ENCODE measurements at places on chromosomes 4 and X. TPM values are rescaled to one million over a fixed set of nuclear protein-coding genes. Genes with fewer than 3 reads are reported as not detected.

- no peak for DNase-seq
Observed at GRCh38 chrX:136176399-136176825, 29.1 kb downstream of the FHL1 start.

- DNase-seq: no peak
Observed at GRCh38 chrX:96436105-96436504, 248.5 kb upstream of the DIAPH2 start.

DNA sequence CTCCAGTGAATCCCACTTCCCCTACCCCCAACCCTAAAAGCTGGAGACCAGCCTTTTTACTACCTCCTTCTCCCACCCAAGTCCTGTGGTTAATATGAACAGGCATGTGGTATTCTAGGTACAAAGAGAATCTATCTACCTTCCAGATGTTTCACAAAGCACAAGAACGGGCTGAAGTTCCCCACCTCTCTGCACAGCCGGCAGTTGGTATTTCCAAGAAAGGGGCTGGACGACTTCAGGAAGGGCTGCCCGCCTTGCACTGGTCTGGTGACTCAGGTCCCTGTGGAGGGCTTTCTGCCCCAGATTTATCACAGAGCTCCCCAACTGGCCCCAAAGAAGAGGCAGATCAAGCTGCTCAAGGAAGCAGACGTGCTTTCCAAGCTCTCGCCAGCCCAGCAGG is 4.5 kb downstream of the FAM47E start:
- DNase-seq: no peak

DNA sequence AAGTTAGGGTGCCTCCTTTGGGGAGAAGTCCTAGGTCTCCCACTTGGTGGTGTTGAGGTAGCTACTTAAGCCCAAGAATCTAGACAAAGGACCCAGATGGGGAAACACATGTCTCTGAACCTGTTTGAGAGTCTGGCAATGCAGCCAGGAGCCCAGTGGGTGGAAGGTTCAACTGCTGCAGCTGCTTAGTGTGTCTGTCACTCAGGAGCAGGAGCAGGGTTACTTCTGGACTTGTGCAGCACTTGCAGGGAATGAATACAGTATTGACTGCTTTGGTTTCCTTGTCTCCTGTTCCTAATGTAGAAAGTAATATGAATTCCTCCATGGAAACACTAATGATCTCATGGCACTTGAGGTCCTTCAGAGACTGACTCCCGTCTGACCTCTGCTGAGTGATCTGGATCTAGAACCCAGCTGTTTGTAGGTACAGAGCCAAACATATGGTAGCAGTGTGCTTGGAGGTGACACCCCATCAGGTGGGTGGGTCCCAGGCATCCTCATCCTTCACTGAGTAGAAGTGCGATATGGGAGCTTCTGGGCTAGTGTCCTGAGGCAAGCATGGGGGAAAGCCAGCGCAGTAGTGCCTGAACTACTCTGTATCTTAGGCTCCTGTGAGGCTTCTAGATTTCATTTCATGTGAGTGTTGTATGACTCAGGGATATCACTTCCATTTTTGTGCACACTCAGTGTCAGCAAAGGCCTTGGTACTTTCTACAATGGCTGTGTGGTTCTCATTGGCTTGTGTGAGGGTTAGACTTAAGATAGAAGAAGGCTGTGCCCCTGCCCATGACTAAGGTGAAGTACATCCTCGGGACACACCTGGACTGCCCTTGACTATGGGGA is 85.0 kb upstream of the WDR1 start:
- DNase-seq: no peak

DNA sequence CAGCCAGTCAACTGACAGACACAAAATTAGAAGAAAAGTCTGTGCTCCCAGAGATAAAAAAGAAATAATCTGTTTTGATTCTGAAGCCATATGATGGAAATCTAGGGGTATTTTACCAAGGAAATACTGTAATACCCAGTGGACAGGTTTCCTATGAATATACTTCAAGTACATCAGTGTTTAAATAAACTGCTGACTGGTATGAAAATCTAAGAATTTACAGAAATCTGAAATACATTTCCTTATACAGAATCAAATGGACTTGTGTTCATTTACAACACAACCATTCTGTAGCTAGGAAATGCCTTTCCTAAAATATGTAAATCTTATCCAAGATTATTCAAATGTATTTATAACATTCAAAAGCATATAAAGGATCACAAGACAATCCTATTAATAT is 13.4 kb downstream of the YTHDC1 start:
- DNase-seq: no peak

- no peak for DNase-seq
Observed at GRCh38 chr4:83604321-83604720, 68.4 kb downstream of the GPAT3 start.

Gene BRS3
- not detected for total RNA-seq

Gene H2BW2
- not detected for total RNA-seq

Gene CETN2
- total RNA-seq: 13.1 TPM

- DNase-seq: no peak
Observed at GRCh38 chr4:86358257-86358656, 1.6 kb downstream of the MAPK10 start.

Gene MAGEA2
- not detected for total RNA-seq

DNA sequence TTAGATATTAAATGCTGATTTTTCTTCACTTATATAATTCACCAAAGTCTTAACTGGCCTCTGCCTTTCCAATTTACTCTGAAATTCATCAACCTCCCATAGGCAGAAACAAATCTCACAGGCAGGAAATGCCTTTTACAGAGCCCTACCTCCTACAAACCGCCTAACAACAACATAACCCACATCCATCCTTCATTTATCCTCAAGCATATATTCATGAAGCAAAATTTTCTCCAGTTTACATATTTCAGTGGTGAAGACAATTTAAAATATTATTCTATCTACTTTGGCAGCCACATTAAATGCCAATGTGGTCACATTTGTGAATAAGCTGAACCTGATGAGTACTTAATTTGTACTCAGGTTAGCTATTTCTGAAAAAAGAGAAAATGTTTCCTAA is 30.3 kb downstream of the SEPSECS start:
- DNase-seq: no peak

GRCh38 chrX:136941396-136942337 is 61.1 kb upstream of the RBMX start:
- no peak for DNase-seq

Gene PRDM8
- 1.4 TPM for total RNA-seq

DNA sequence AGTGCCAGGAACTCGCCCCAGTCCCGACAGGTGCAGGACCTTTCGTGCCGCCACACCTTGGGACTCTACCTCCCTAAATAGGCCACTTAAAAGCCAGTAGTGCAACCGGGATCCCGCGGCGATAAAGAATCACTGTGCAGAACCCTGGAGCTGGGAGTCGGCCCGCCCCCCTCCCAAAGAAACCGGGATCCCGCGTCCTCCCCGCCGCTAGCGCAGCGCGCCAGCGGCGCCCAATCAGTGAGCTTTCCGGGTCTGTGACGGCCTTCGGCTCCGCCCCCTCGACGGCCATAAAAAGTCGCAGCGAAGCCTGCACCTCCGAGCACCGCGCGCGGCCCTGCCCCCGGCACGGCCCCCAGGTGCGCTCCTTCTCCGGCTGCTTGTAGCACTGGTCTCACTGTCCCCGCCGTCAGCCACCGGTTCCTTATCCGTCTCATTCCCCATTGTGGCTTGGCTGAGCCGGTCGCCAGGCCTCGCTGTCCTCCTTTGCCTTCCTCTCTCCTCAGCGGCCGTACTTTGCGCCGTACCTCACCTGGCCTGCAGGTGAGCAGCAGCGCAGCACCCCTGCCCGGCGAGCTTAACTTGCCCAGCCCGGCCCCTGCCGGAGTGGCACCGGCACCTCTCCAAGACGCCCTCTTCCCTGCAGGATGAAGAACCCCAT is at the start of gene LRAT:
Gene LRAT (plus strand): TSS at position 318 of the 658 bp plus-strand sequence. CDS start 327 bp downstream, at position 645.
- peak; percentile 67 for DNase-seq

DNA sequence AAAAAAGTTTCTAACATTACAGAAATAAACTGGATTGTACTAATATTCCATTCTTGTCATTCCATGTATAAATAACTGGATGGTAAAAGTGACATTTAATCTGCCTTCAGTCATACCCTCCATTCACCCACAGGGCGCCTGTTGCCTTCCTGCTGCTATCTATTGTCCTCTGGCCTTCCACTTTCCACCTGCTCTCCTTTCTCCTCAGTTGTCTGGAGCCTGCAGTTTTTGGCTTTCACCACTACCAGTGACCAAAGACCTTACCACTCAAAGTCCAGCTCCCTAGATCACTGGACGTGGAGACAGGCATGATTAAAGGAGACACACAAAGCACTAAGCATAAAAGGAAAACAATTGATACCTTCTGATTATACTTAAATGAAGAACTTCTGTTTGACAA is 46.2 kb upstream of the NHS start:
- DNase-seq: no peak

- DNase-seq: no peak
Observed at GRCh38 chr4:87196146-87196545, 24.3 kb downstream of the KLHL8 start.

DNA sequence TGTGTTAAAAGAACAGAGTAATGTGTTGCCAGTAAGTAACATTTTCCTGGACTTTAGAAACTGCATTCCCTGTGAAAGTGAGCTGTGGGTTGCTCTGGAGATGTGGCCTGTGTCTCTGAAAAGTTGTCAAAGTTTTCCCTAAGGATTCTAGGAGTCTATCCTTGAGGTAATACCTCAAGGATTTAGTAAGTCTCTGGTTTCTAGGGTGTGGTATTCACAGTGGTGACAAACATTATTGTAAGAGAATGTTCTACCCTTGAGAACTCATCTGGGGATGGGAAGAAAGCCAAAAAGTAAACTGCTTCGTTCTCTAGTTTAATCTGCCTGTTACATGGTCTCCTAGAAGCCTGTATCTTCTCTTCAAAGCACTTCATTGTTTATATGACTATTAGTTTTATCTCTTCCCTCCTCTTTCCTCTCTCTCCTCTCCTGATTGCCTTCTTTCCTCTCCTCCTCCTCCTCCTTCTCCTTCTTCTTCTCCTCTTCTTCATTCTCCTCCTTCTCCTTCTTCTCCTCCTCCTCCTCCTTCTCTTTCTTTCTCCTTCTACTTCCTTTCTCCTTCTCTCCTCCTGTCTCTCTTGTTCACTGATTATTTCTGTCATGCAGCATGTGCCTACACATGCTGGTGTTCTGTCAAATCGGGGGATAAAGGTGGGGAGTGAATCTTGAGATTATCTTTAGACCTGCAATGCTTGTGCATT is 321.3 kb downstream of the PTTG2 start:
- no peak for DNase-seq

Gene PAGE5
- not detected for total RNA-seq

DNA sequence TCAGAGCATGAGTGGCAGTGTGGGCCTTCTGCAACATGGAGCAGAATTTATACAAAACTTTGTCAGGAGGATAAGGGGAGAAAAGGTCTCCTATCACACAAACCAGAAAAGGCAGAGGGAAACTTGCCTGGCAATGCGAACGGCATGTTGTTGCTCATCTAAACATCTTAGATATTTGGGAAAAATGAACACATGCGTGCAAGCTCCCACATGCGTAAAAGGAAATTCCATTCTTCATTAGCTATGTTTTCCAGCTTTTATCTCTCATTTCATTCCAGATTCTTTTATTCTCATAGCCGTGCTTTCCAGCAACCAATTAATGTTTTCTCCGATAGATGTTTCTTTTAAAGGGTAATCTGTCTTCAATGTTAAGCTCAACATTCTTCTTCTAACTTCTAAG is 31.3 kb upstream of the GBA3 start:
- DNase-seq: no peak

Gene GPR119
- not detected for total RNA-seq

Gene NSD2
- 232 TPM for total RNA-seq

All from activated CD4-positive, alpha-beta T cell treated with anti-CD3 and anti-CD28 coated beads for 36 hours (primary cell).